ENCODE measurements at places on chromosomes 6 and 20. TPM values are rescaled to one million over a fixed set of nuclear protein-coding genes. Genes with fewer than 3 reads are reported as not detected.

- no peak for DNase-seq
These were observed 462.2 kb downstream of the EPM2A start for GRCh38 chr6:145273136-145273535.

HBS1L gene
- total RNA-seq = 71.3 TPM

GRCh38 chr6:169723991-169724493, 258 bp downstream of the PHF10 start:
- no peak for DNase-seq

DCBLD1 gene
- 10.4 TPM for total RNA-seq

- DNase-seq = no peak
These were observed 47.8 kb downstream of the KCNQ2 start for GRCh38 chr20:63424613-63425012.

Measured in liver (tissue), 10 donors.